ENCODE measurements at places on chromosomes 5 and 9.
A peak's percentile ranks its signal among the peaks of the same experiment; 100 is the strongest.

DNA sequence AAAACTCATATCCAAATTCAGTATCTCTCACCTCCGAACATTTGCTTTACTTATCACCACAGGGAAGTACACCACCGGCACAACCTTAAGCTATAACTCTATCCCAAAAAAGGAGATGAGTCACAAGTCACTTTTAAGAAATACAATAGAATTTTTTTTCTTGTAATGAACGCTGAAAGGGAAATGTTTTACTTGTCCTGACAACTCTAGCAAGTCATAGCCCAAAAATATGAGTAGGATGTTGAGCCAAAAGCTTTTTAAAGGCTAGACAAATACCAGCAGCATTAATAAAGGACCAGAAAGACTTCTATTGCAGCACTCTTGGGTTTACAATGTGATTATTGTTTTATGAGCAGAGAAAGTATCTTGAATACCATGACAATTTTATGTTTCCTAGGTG, 147.3 kb upstream of the FST start:
- DNase-seq: no peak

- no peak for DNase-seq
These were observed 32.9 kb downstream of the TRPC7 start for GRCh38 chr5:136332223-136333015.

DNA sequence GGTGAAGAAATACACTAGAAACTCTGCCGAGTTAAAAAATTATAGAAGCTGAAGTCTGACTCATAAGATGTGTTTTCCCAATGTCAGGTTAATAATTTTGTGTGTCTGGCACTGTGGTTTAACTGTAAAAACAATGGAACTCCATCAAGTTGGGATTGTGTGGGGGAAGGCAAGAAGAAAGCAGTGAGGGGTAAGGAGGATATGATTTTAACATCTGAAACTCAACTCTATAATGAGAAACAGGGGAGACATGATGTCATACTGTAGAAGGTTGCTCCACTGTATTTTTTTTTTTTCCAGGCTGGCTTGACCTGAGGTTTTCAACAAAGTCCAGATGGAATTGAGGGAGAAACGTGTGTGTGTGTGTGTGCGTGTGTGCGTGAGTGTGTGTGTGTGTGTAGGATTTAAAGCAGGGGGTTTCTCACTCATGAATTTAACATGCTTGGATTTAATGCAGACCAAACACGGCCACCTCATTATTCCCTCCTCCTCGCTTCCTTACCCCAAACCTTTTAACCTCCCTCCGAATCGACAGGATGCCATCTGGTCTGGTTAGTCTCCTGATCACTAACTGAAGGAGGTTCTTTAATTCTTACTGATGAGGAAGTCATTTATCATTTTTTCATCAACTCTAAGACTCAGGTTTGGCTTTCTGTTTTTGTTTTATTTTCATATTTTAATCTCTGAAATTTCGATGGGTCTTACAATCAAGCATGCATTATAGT, 140.2 kb upstream of the LPAR1 start:
- DNase-seq: no peak

- no peak for DNase-seq
These were observed 2.8 kb downstream of the NIPSNAP3A start for GRCh38 chr9:104750185-104750767.

DNA sequence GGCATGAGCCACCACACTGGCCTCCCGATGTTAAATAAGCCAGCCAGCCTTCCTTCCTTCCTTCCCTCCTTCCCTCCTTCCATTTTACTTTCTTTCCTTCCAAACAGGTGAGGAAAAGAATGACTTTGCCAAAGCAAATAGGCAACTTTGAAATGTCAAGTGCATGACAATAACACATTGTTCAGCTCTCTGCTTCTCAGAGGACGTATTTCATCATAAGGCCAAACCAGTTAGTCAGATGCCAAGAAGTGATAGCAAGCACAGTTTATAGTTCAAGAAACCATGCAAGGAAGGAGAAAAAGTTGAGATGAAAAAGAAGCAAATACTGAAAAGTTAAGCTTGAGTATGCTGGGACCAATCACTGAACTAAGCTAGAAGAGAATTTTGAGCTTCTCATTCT, 29.5 kb downstream of the POU4F3 start:
- no peak for DNase-seq

- DNase-seq: no peak
These were observed 100.5 kb upstream of the CCDC152 start for GRCh38 chr5:42655982-42656650.

DNA sequence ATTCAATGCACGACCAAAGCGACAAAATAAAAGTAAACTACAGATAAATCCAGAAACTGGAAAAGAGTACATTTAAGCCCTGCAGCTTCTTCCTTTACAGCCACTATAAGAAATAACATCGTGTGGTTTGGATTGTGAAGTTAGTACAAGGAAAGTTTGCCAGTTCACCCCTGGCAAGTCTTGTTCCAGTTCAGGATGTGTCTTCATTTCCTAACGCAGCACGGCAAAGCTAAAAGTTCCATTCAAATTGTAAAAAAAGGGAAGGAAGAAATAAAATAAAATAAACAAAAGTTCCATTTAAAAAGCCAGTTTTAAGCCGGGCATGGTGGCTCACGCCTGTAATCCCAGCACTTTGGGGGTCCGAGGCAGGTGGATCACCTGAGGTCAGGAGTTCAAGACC, 83.3 kb upstream of the RETREG1 start:
- no peak for DNase-seq

DNA sequence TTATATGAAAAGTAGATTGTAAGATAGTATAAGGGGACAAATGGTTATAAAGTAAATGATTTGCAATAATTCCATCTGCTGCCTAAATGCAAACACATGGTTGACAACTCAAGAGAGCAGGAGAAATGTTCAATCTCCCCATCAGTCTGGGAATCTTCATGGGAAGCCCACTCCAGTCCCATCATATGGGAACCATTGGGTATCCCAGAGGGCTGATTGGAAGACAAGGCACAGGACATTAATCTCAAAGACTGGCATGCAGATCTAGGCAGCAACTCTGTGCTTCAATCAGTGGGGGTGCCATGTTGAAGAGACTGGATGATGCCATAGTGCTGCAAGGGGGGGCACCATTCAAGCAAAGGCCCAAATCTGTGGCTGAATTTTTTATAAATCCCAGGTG, 193.1 kb upstream of the PDE4D start:
- no peak for DNase-seq

GRCh38 chr5:57779383-57780223, 297.0 kb upstream of the ACTBL2 start:
- peak; percentile 59 for DNase-seq

- no peak for DNase-seq
These were observed 137.8 kb upstream of the RETREG1 start for GRCh38 chr5:16754601-16755000.

DNA sequence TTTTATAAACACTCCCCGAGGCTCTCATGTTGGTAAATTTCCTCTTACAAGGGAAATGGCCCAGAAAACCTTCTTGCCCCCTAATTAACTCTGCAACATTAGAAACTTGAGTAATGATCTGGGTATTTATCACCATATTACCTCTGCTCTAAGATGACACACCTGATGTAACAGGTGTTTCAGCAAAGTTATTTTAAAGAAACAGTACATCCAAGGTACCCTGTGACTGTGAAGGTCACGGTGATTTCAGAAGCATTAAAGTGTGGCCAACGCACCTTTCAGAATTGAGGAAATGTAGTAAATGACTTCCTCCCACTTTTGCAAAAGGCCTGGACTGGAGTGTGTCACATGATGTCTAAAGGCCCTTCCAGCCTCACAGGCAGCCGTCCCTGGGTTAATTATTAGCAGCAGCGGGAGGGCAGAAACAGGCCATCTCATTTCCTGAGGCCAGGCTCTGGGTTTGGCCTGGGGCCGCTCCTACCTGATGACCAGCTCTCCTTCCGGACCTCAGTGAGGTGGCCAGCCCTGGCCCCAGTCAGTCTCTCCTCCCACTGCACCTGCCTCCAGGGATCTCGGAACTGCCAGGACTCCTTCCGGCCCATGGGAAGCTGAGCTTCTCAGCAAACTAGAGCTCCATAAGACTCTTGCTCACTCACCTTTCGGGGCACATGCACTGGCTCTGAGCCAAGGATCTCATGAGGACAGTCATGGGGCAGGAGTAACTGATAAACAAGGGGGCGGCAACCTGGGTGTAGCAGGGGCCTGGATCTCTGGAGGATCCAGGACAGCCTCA, 20.7 kb downstream of the PTPN3 start:
- peak; percentile 51 for DNase-seq

DNA sequence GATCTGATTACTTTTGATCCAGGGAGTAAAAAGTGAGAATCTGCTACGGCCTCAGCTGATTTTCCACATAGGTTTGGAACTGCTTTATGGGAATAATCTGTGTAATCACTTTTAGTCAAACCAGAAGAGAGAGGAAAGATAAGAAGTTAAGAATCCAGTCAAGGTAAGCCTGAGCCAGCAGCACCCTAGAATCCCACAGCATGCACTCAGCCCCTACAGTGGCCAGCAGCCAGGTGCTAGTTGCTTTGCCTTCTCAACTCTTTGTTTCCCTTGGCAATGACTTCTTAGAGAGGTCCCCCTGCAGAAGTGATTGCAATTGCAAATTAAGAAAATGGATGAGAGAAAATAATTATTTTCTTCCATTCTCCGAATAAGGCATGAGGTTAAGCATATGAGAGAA, 59.7 kb upstream of the TMED7 start:
- no peak for DNase-seq

DNA sequence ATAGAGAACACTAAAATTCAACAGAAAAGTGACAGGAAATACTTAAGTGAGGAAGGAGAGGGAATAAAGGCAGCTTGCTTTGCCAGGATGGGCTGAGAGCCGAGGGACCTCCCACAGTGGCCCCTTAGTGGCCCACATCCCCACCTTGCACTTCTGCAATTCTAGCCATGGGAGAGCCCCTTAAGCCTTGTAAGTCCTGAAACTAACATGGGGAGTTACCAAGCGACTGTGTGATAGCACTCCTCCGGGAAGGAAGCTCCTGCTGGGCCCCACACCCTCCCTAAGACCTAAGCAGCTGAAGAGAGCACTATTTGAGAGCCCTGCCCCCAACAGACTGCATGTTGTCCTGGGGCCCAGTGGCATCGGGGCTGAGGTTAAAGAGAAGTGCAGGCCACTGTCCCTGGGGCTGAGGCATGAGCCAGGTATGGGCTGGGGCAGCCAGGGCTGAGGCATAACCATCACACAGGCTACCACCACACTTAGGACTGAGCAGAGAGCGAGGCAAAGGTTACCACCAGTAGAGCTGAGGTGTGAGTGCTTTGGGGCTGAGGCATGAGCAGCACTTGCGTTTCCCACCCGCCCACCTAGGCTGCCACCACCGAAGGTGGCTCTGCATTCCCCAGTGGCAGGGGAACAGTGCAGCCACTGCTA, 301.8 kb upstream of the TRPC7 start:
- DNase-seq: no peak

DNA sequence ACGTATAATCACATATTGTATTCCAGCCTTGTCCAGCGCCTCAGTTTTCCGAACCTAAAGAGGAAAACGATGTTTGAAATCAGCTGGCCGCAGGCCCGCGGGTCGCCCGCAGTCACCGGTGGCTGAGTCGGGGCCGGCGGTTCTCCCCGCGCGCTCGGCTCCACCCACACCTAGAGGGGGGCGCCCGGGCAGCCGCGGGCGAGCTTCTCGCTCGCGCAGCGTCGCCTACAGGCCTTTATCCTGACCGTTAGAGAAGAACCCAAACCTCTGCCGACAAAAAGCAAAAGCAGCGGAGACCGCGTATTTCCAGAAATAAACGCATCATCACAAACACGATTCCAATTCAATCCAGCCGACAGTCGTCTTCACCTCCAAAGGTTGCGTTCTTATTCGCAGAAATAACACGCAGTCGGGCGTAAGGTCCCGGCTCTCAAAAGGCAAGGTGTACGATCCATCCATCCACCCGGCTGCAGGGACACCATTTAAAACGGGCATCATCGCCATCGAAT, 725 bp upstream of the NIPBL start:
- DNase-seq: peak; percentile 82

DNA sequence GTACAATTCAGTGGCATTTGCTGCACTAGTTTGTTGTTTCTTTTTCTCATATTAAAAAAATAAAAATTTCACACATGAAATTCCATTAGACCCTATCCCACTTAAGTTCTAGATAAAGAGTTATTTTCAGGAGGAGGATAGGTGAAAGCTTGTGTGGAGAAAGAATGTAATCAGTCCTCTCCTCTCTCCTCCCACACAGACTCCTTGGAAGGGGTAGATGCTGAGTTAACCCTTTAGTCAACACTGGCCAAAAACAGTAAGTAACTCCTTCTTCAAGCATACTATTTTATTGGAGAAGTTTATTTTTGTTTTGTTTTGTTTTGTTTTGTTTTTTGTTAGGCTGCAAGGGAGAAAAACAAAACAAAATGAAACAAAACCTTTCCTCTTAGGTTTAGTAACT, 30.6 kb upstream of the LMNB1 start:
- no peak for DNase-seq

DNA sequence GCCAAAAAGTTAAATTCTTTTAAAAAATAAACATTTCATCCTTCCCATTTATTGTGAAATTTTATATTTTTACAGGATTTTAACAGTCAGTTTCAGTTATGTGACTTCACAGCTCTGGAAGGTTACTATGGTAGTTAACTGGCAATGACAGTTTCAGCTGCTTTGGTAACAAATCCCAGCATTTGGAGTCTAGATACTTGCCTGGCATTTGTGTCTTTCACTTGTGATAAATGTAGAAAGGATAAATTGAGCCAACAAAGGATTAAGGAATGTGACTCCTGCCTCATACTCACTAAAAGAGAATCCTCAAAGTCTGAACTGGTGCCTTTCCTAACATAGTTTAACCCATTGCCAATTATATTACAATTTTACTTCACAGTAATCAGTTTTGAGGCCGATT, 315.5 kb downstream of the FER start:
- DNase-seq: no peak

- no peak for DNase-seq
These were observed 45.5 kb downstream of the CTSL start for GRCh38 chr9:87771316-87772006.

GRCh38 chr9:109017061-109017460, 3.8 kb upstream of the CTNNAL1 start:
- no peak for DNase-seq
